ENCODE measurements at places on chromosomes 2 and 18.

GRCh38 chr18:79275992-79276391, 119.7 kb upstream of the NFATC1 start:
- no peak for DNase-seq

GRCh38 chr2:45814951-45815621, 163.6 kb downstream of the PRKCE start:
- no peak for DNase-seq

- DNase-seq = no peak
These were observed 975.1 kb downstream of the BCL11A start for GRCh38 chr2:59578349-59578748.

DNA sequence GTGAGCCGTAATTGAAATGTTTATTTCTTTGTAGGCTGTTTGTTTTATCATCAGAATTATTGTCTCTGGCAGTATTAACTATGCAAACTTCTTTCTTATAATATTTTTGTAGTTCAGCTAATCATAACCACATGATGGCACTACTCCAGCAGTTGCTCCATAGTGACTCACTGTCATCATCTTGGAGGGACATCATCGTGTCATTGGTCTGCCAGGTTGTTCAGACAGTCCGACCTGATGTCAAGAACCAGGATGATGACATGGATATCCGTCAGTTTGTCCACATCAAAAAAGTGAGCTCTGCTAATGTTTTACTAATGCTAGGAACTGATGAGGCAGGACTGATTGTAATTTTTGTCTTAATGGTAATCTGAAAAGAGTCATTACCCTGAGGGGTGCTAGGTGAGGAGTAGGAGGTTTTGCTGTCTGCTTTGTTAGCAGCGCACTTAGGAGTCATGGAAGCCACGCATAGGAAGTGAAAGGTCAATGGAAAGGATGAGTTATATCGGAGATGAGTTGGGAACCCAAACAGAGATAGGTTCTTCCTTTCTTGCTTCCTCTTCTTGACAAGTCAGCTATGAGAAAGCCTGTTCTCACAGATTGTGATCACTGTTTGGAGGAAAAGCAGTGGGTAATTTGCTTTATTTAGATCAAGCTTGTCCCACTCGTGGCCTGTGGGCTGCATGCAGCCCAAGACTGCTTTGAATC, 49.2 kb downstream of the PIKFYVE start:
- no peak for DNase-seq

- no peak for DNase-seq
These were observed 110.7 kb upstream of the STPG4 start for GRCh38 chr2:47265751-47266231.

DNA sequence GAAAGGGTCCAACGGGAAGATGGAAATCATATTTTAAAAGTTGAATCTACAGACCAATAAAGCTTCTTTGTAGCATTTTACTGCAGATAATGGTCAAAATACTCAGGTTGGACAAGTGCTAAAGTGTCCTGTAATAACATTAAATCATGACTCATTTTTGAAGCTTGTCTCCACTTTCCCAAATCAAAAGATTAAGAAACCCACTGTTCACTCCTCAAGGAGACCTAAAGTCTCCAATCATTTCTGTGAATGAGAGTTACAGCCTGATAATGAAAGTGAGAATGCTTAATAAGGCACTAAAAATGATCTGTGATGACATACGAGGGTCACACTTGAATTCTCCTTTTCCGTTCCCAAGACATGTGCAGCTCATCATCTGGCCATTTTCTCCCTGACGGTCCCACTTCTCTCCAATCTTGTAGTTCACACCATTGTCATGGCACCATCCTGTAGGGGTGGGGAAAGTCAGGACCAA, 53.4 kb downstream of the ATIC start:
- no peak for DNase-seq

Data from thoracic aorta (tissue), 2 donors.